ENCODE measurements at places on chromosomes 2 and 18. TPM values are rescaled to one million over a fixed set of nuclear protein-coding genes. Genes with fewer than 3 reads are reported as not detected.

DNA sequence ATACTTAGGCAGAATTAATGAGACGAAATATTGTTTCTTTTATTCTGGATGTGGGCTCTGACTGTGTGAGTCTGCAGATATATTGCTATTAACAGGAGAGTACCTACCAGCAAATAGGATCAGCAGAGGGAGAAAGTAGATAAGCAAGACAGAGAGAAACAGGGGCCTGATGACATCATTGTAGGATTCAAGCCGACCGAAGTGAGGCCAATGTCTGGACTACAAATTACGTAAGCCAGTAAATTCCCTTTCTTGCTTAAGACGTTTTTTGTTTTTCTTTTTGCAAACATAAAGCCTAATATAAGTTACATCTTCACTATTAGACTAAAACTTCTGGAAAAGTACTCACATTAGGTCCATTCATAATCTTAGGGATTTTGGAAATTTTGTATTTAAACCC lies 21.4 kb upstream of the PTPRM start:
- no peak for DNase-seq

DNA sequence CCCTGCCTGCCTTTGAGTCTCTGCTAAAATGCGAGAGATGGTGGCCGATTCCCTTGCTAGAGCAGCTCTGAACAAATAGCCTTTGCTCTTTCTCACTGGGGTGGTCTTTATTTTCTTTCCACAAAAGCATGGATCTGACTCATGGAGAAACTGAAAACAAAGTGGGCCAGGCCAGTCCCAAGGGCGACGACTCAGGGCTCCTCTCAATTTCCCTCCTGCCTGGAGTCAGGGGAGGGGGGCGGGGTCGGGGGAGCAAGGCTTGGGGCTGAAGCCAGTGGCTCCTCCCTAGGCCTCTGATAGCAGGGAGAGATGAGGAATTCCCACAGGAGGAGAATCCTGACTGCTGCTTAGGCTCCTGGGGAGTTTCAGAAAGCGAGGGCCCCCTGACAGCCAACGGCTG lies 17.1 kb upstream of the IL1R2 start:
- DNase-seq, result no peak

DNA sequence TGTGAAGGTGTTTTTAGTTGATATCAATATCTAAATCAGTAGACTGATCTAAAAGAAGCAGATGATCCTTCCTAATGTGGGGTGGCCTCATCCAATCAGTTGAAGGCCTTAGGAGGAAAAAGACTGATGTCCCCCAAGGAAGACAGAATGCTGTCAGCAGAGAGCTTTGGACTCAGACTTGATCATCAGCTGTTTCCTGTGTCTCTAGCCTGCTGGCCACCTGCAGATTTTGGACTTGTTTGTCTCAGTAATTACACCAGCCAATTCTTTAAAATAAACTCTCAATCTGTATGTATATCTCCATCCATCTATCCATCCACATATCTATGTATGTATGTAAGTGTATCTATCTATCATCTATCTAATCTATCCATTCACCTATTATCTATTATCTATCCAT lies 301.3 kb downstream of the LPIN1 start:
- no peak for DNase-seq

DNA sequence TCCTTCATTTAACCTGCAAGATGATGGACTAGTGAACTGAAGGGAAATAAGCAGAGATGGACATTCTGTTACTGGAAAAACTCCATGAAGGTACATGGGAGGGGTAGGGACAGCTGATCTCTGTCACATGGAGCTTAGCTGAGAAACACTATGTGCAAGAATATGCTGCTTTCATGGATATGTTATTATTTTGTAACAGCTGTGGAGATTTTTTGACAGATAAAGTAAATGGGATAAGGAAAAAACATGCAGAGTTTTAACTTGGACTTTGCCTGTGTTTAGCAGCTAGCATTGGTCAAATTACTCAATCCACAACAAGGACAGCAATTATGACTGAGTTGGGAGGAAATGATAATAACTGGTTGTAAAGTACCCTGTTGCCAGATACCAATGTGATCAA lies 28.7 kb upstream of the HNRNPA3 start:
- DNase-seq, result no peak

DNA sequence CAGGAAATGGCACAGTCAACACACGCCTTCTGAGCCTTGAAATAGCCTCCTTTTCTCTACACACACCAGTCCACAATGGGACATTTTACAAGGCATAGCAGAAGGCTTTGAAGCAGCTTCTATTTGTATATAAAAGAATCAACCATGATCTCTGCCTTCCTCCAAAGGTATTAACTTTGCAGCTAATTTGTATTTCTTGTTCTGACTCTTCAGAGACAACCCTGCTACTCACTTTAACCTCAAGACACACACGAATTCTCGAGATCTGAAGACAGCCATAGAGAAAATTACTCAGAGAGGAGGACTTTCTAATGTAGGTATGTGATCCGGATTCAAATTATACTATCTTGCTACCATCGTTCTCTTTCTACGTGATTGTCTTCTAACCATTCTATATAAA lies 104.6 kb downstream of the VIT start:
- DNase-seq, result no peak

DNA sequence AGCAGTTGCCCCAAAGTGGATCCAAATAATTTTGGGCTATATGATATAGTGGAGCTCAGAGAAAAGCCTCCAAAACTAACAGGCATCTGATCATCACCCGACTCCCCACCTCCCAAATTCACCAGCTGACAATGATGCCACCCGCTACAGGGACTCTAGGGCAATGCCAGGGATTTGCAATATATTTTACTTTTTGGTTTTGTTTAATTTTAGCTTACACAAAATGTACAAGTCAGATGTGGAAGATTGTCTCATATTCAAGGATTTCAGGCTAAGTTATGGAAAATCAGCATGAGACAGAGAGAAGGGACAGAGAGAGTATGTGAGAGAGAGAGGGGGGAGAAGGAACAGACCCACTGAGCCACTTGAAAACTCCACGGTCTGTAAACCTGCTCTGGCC lies 187.4 kb downstream of the TMEM247 start:
- DNase-seq, result no peak

GRCh38 chr2:239856620-239857285 lies 168.4 kb downstream of the NDUFA10 start:
- DNase-seq, result no peak

DNA sequence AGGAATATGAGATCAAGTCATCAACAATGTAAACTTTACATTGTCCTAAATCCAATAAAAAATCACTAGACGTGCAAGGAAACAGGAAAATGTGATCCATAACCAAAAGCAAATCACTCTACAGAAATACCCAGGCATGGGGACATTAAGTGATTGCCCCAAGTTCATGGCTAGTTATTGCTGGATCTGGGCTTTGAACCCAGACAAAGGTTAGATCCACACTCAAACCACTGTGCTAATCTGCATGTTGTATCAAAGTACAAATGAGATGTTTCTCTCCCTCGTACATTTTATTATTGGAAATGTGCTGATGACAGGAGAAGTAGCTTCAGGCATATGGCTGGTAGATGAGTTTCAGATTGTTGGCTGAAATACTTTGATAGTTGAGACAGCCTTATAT lies 2.7 kb upstream of the ARL5A start:
- DNase-seq, result no peak

DNA sequence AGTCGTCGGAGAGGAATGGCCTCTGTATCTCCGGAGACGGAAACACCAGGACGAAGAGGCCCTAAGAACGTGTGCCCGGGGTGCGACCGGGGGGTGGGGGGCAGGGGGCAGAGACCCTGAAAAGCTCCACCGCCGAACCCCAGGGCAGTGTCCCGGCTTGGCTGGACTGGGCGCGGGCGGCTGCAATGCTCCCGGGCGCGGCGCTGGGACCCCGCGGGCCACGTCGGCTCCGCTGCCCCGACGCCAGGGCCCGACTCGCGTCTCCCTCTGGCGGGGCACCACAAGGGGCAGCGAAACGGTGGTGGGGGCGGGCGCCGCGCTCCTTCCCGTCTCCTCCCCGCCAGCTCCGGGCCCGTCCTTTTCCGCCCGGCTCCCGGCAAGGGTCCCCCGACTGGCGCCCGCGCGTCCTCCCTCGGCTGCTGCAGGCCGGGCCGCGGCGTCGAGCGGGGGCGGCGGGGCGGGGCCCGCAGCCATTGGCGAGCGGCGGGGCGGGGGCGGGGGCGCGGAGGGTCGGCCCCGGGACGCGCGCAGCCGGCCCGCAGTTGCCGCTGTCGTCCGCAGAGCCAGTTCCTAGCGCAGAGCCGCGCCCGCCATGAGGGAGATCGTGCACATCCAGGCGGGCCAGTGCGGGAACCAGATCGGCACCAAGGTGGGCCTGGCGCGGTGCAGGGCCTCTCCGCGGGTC lies at the start of gene TUBB6:
TUBB6 (plus strand) TSS at position 541 of the 685 bp plus-strand sequence; CDS start at position 593, 52 bp downstream.
- DNase-seq, result no peak

DNA sequence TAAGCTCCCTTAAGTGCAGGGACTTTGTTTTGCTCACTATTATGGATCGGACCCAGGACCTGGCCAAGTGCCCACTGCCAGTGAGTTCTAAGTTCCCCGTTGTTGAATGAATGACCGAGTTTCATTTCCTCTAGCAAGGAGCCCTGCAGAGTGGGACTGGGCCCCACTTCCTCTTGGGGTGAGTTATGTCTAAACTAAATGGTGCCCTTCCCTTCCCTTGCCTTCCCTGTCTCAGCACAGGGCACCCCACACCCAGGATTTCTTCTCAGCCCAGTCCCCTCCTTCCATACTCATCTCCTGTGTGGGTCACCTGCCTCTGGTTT lies 195.3 kb upstream of the HS6ST1 start:
- no peak for DNase-seq

DNA sequence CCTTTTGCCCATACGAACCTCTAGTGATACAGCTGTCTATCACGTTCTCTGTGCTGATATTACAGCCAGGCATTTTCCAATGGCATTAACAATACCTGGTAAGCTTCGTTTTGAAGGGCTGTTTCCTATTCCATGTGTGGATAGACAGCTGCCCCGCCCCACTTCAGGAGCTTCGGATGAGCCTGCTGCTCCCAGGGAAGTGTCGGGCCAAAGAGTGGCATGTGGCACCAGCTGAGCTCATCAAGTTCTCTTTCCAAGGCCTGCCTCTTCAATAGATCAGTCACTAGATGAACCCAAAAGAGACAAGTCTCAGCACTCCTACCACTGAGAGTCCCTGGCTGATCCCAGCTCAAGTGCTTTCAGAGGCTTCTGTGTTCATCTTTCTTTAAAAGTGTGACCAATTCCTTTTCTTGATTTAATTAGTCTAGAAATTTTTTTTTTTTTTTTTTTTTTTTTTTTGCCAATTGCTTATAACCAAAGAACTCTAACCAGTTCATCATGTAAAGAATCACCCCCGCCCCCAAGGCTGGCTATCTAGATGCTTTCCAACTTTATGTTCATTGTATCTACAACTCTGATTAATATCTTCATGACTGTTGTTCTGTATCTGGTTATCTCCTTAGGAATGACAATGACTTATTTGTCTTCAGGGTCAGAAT lies 46.6 kb downstream of the HDAC4 start:
- no peak for DNase-seq

GRCh38 chr2:15773846-15774245 lies 166.5 kb upstream of the MYCN start:
- no peak for DNase-seq

DNA sequence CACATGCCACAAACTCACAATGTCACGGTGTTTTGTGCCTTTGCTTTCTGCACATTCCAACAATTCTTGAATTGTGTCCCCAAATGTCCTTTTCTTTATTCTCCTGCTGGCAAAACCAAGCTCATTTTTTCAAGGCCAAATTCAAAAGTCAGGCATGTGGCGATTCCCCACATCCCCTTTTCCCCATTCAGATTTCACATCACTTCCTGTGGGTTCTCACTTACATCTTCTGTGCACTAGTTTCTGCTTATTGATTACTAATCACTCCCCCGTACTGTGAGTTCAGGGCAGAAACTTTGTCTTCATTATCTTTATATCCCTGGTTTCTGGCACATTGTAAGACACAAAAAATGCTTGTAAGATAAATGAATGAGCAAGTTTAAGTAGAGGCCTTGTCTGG lies 69.2 kb downstream of the AP1S3 start:
- DNase-seq, result no peak

Gene HRH4
- total RNA-seq, result not detected

Gene LIMS3
- total RNA-seq, result 0.91 TPM

Gene RAD51AP2
- not detected for total RNA-seq

Gene GRHL1
- 0.88 TPM for total RNA-seq

Gene DAW1
- not detected for total RNA-seq

Measured in CD8-positive, alpha-beta memory T cell (primary cell).